ENCODE measurements at places on chromosomes 3 and 15. TPM values are rescaled to one million over a fixed set of nuclear protein-coding genes. Genes with fewer than 3 reads are reported as not detected.
A peak's percentile ranks its signal among the peaks of the same experiment; 100 is the strongest.

DNA sequence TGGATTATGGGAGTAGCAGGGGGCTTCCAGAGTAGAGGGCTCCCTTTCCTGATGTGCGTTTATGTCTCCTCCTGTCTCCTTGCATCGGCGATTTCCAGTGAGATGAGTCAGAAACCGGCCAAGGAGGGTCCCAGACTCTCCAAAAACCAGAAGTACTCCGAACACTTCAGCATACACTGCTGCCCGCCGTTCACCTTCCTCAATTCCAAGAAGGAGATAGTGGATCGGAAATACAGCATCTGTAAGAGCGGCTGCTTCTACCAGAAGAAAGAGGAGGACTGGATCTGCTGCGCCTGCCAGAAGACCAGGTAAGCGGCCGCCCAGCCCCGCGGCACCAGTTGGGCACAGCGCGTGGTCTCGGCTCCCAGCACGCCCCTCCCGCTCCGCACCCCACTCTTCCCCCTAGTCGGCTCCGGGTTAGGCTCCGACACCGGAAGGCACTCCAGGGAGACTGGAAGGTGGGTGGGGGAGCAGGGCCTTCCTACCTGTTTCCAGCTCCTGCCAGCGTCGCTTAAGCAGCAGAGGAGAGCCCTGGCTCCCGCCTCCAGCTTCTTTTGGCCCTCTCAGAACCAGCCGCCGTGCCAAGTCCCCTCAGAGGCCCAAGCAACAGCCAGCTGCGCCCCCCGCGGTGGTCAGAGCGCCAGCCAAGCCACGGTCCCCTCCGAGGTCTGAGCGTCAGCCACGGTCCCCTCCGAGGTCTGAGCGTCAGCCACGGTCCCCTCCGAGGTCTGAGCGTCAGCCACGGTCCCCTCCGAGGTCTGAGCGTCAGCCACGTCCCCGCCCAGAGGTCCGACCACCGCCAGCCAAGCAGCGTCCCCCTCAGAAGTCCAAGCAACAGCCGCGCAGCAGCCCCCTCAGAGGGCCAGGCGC, 34.7 kb downstream of the MOBP start:
- no peaks in the 10 kb centered on the region for H3K36me3 ChIP-seq
- no peak overlapping the region for H3K27ac ChIP-seq
- H3K4me3 ChIP-seq = no peak overlapping the region
- peaks cover 6% of the 10 kb centered on the region for H3K4me1 ChIP-seq
- DNase-seq = no peak
- peaks cover 45% of the 10 kb centered on the region for H3K27me3 ChIP-seq

- H3K36me3 ChIP-seq = no peaks in the 10 kb centered on the region
- H3K4me3 ChIP-seq = no peak overlapping the region
- no peaks in the 10 kb centered on the region for H3K27me3 ChIP-seq
Measured at GRCh38 chr3:195082811-195083210, 188.1 kb downstream of the XXYLT1 start.

ISL2 gene
- not detected for total RNA-seq

TMEM202 gene
- total RNA-seq = not detected

DNA sequence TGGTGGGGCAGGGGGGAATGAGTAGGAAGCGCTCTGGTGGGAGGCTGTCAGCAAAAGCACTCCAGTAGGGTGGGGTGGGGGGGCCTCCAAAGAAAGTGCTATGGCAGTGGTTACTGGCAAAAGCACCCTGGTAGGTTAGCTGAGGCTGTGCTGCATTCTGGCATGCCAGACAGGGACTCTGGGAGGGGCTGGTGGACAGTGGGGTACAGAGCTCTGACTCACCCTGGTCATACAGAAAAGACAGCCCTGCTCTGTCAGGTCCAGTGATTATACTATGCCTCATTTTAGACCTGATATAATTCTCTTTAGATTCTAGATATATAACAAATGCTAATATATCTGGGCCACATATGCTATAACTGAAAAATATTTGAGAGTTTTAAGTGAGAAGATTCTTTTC, 82.8 kb upstream of the CPNE4 start:
- H3K27me3 ChIP-seq = no peaks in the 10 kb centered on the region
- no peaks in the 10 kb centered on the region for H3K4me1 ChIP-seq
- no peak overlapping the region for H3K4me3 ChIP-seq
- no peak for DNase-seq

GRCh38 chr3:45932112-45932511, 11.2 kb upstream of the CXCR6 start:
- DNase-seq = no peak
- H3K27ac ChIP-seq = no peak overlapping the region
- no peaks in the 10 kb centered on the region for H3K27me3 ChIP-seq
- peaks cover 52% of the 10 kb centered on the region for H3K36me3 ChIP-seq

DNA sequence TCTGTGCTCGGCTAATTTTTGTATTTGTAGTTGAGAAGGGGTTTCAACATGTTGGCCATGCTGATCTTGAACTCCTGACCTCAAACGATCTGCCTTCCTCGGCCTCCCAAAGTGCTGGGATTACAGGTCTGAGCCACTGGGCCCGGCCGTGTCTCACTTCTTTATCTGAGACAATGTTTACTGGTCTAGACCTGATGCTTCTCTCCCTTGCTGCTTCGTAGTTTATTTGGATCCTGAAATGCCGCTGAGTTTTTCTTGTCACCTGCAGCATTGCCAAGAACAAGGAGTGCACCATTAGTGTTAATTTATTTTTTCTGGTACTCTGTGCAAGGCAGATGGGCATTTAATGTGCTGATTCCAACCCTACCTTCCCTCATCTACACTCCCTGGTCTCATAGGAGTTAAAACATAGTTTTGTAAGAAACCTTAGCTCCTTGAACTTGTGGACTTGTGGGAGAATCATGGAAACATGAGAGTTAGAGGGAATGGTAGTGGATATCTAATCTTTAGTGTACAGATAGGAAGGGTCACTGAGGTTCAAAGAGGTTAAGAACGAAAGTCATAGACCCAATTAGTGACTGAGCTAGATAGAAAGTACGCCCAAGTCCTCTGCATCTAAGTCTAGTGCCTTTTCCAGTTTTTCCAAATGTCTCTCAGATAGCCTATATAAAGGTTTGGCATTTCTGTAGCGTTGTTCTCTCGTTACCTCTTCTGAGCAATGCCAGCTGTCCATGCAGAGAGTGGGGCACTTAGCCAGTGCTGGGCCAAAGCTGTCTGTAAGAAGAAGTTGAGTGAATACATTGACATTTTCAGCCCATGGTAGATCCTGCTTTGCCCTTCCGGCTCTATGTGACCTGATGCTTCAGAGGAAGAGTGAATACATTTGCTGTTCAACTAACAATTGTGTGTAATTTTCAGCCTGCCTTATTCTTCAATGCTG, 244.1 kb downstream of the LPP start:
- peak overlapping the region; percentile 52 for H3K27ac ChIP-seq
- no peak for DNase-seq
- H3K36me3 ChIP-seq = peaks cover 7% of the 10 kb centered on the region
- H3K4me3 ChIP-seq = no peak overlapping the region
- no peaks in the 10 kb centered on the region for H3K4me1 ChIP-seq

- H3K27me3 ChIP-seq = no peaks in the 10 kb centered on the region
- no peak overlapping the region for H3K27ac ChIP-seq
- H3K4me1 ChIP-seq = no peaks in the 10 kb centered on the region
- H3K36me3 ChIP-seq = peaks cover 7% of the 10 kb centered on the region
- no peak overlapping the region for H3K4me3 ChIP-seq
- no peak for DNase-seq
Measured at GRCh38 chr3:134827213-134827612, 32.2 kb downstream of the EPHB1 start.

- no peak for DNase-seq
- no peak overlapping the region for H3K4me3 ChIP-seq
- no peak overlapping the region for H3K27ac ChIP-seq
- no peaks in the 10 kb centered on the region for H3K4me1 ChIP-seq
Measured at GRCh38 chr3:54578417-54578816, 349.4 kb downstream of the LRTM1 start.

All from MCF 10A (cell line).